ENCODE measurements at places on chromosomes 5 and 9.

- no peak for DNase-seq
These were observed 446.9 kb upstream of the GRIN3A start for GRCh38 chr9:102185371-102185770.

DNA sequence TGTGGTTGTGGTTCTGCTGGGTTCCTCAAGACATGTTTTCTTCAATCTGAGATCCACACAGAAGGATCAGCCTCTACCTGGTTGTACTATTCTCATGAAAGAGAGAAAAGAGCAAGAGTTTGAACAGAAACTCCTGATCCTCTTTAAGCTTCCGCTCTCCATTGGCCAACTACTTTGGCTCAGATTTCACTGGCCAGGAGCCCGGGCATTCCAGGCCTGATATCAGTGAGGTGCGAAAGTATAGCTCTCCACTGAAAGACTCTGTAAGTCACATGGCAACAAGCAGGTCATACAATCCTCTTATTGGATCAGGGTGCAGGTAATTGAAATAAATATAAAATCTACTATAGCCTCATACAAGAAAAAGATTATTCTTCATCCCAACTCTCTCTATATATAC, 920.5 kb downstream of the TLE4 start:
- DNase-seq: no peak

DNA sequence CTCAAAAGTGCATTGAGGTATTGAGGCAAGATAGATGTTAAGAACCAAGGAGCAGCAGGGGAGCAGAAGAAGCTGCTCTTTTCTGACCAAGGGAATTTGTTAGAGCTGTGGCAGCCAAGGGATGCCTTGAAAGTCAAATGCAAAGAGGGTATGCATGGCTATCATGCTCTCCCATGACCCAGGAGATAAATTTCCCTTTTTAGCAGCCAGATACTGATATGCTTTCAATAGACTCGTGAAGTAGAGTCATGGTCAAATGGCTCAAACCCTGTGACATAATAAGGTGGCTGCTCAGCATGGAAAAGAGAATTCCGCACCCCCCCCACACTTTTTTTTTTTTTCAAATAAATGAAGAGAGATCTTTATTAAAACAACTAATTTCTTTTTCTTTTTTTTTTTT, 180.9 kb upstream of the ACTBL2 start:
- DNase-seq: no peak

- no peak for DNase-seq
These were observed 2.4 kb downstream of the AGGF1 start for GRCh38 chr5:77032635-77033034.

DNA sequence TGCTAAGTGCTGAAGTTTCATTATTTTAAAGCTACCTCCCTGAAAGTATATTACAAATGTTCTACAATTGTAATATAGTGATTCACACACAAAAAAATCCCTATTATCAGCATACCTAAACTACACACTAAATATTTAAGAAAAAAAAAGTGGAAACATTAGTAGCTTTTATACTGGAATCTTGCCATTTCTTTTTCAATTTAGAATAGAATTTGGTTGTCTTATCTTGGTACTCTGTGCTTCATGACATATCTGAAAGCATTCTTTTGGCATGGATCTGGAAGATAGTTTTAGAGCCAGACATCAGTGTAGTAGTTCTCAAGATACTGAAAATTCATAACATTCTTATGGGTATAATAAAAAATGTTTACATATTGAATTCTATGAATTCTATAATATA, 35.0 kb downstream of the SLC1A3 start:
- DNase-seq: no peak

GRCh38 chr5:54738973-54739367, 221.4 kb downstream of the SNX18 start:
- DNase-seq: no peak
